CD4-positive, alpha-beta T cell treated with Interleukin-10 for 1 hour (primary cell): ENCODE measurements at places on chromosomes 13 and 19.

- no peak for DNase-seq
Measured at GRCh38 chr19:8180018-8180417, 29.2 kb upstream of the CERS4 start.

GRCh38 chr13:34056733-34057258 is 238.8 kb downstream of the RFC3 start:
- no peak for DNase-seq

GRCh38 chr19:29528350-29528945 is 2.7 kb downstream of the VSTM2B start:
- peak; percentile 42 for DNase-seq

- no peak for DNase-seq
Measured at GRCh38 chr13:20984879-20985278, 76.5 kb downstream of the LATS2 start.

DNA sequence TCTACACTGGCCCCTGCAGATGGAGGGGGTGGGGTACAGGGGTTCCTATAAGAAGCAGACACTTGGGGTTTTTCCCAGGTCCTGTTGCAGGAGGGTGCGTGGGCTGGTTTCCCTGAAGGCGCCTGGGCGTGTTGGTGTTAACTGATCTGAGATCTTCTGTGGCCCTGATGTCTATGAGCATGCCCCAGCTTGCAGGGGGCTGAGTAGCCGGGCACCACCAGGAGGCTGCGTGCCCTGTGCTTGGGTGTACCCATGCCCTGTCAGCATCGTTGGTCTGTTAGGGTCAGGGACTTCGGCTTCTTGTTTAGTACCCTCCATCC is 45.3 kb downstream of the CAPN12 start:
- DNase-seq = no peak

GRCh38 chr19:2235381-2236063 is 607 bp downstream of the PLEKHJ1 start:
- DNase-seq = no peak

- DNase-seq = no peak
Measured at GRCh38 chr13:80454245-80454644, 113.3 kb upstream of the SPRY2 start.

- no peak for DNase-seq
Measured at GRCh38 chr13:45349438-45349837, 8.5 kb upstream of the TPT1 start.

- peak; percentile 75 for DNase-seq
Measured at GRCh38 chr19:57280962-57281400, 696 bp downstream of the ZNF460 start.

DNA sequence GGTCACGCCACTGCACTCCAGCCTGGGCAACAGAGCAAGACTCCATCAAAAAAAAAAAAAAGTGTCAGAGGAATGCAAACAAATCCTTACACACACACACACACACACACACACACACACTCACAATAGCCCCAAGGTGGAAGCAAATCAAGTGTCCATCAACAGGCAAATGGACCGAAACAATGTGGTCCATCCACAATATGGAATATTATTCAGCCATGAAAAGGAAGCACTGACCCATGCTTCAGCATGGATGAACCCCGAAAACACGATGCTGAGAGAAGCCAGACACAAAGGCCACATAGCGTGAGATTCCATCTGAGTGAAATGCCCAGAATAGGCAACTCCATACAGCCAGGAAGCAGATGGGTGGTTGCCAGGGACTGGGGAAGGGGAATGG is 16.5 kb upstream of the KLF2 start:
- no peak for DNase-seq

GRCh38 chr13:50936679-50937078 is 27.1 kb downstream of the RNASEH2B start:
- DNase-seq = no peak

DNA sequence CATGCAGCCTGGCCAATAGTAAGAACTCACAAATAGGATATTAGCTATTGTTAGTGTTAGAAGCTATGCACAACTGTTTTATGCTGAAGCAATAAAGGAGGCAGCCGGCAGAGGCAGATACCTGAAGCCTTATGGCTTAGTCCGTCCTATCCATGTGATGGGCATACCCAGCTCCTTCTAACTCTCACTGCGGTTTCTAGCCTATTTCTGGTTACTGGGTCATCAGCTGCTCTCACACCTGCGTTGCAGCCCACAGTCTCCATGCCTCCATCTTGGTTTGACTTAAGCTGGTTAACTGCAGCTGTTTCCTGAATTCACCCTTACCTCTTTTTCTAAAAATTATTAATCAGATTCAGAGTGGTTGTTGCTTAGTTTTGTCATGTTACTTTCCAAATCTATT is 40.5 kb upstream of the CNMD start:
- no peak for DNase-seq

GRCh38 chr13:76293346-76293745 is 592.9 kb downstream of the KCTD12 start:
- no peak for DNase-seq

GRCh38 chr13:25864116-25864515 is 187.7 kb downstream of the SHISA2 start:
- no peak for DNase-seq

GRCh38 chr13:50543141-50543540 is 300.4 kb downstream of the DLEU7 start:
- DNase-seq = no peak

GRCh38 chr13:91292630-91293221 is 54.8 kb upstream of the MIR17HG start:
- no peak for DNase-seq

GRCh38 chr19:44113784-44114390 is 688 bp downstream of the ZNF225 start:
- no peak for DNase-seq

DNA sequence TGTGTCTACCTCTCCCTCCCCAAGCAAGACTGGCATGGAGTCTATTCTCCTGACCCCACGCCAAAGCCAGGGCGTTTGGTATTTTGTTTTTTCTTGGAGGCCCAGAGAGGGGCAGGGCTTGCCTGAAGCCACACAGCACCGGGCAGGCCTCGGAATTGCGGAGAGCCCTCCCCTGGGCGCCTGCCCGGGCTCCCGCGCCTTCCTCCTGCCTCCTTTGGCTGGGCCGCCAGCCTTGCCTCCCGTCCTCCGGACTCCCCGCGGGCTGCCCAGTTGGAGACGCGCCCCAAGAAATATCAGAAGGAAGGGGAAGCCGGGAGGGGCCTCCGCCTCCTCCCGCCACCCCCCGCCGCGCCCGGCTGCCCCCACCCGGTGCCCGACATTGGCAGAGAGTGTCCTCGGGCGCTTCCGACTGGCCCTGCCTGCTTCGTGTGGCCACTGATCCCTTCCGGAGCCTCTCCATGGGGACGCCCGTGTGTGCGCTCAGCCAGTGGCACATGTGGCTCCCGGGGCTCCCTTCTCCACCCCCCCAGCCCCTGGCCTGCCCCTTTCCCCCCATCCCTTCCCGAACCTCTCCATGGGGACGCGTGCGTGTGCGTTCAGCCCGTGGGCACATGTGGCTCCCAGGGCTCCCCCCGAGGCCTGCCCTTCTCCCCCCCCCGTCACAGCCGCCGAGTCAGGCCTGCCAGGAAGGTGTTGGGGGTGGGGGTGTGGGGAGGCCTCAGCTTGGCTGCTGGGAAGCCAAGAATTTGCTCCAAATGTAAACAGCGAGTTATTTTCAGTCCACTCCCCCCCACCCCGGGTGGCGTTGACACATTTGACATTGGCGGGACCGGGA is 37.3 kb downstream of the NFIC start:
- DNase-seq = no peak
